ENCODE measurements at places on chromosomes 4 and X. TPM values are rescaled to one million over a fixed set of nuclear protein-coding genes. Genes with fewer than 3 reads are reported as not detected.

Gene TCEANC
- 1.7 TPM for polyA plus RNA-seq

Gene PPARGC1A
- not detected for polyA plus RNA-seq

Gene ASB9
- 1.1 TPM for polyA plus RNA-seq

Gene PNMA3
- polyA plus RNA-seq, result 1.5 TPM

Gene GIMD1
- polyA plus RNA-seq, result not detected

Gene AGA
- polyA plus RNA-seq, result 8.5 TPM

Gene IGSF1
- polyA plus RNA-seq, result 1.0 TPM

Gene NUDT11
- 0.16 TPM for polyA plus RNA-seq

Gene ALG13
- 91.7 TPM for polyA plus RNA-seq

Gene CLGN
- polyA plus RNA-seq, result 2.3 TPM

Gene ARSJ
- not detected for polyA plus RNA-seq

Gene CT45A10
- polyA plus RNA-seq, result 70.2 TPM

Gene CT45A2
- 14.0 TPM for polyA plus RNA-seq

All from K562 (cell line).